ENCODE measurements at places on chromosomes 3 and 15.
A peak's percentile ranks its signal among the peaks of the same experiment; 100 is the strongest.

DNA sequence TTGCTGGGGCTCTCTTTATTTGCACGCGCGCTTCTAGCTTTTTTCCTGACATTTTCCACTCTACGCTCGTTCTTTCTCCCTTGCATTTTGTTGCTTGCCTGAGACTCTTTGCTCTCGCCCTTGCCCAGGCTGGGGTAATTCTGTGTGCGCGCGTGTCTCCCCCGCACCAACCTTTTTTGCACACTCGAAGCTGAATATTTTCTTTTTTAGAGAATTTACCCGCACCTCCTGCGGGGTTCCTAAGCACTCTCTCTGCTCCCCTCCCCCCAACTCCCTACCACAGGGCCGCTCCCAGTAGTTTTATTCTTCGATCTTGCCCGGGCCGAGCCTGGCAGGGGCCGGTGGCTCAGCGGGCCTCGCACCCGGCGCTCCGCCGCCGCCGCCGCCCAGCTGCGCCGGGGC, 732 bp downstream of the FAM43A start:
- DNase-seq = no peak

DNA sequence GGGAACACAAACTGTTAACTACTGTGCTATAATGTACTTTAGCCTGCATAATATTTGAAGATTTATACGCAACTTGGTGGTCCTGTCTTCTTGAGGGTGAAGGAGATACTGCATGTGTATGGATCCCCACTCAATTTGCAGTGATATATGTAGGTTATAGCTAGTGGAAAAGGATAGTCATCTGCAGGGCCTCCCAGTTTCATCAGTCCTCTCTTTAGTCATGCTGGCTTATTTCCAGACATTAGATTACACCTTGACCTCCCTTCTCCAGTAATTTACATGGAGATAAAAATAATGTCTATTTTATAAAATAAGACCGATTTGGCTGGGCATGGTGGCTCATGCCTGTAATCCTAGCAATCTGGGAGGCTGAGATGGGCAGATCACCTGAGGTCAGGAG, 3.7 kb downstream of the NR1D2 start:
- DNase-seq = no peak

DNA sequence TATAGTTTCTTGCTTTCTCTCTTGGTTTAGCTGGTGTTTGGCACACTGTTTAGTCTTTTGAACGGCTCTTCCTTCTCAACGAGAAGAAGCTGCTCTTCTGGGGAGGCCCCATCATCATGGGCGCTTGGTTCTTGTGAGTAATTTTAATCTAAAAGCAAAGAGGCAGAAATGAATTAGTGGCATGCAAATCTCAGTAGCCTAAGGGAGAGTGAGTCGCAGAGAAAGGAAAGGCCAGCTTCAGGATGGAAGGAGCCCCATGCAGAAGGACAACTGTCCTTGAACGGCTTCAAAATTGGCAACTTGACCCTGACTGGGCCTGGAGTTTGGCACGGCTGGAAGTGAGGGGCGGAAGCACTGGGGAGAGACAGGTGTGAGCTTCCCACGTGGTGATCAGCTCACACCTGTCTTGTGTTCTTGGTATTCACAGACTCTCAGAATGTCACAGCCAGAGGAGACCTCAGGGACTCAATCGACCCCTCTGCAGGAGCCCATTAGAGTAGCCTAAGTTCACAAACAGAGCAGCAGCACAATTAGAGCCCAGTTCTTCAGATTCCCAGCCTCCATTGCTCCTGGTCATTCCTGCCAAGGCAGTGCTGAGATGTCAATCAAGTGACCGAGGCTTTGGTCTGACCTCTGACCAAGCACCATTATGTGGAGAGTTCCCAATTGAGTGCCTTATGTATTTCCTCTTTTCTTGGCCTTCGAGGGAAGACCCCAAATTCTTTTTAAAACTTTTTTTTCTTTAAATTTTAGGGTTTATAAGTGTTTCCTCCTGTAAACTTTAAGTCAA, 41.3 kb upstream of the ETV5 start:
- no peak for DNase-seq

- DNase-seq = no peak
Observed at GRCh38 chr3:129327510-129327909, 48.8 kb downstream of the HMCES start.

DNA sequence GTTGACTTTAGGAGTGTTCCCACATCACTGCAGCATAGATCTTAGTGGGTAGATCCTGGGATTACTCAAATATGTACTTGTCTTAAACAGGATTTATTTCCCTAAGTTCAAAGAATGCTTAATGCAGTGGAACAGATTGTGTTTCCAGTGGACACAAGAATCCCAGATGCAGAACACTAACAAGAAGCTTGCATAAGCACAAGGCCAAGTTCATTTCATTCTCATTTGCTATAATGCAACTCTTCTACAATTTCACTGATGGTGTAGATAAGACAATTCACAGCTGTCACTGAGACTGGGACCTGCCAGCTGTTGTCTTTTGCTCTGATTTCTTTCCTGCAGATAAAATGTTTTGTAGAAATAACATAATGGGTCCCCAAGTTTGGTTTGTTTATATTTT, 225.6 kb downstream of the NFKBIZ start:
- peak; percentile 75 for DNase-seq

DNA sequence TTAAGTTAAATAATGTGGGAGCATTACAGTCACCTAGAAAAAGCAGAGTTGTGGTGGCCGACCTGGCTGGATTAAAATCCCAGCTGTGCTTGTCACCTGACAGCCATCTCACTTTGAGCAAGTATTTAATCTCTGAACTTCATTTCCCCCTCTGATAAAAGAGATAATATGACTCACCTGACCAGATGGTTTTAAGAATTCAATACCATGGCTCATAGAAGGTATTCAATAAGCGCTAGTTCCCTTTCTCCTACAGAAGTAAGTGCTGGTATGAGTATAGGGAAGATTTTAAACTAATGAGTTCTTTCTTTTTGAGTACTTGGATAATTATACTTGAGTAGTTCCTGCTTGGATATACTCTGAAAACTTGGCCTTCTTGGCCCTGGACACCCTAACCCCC, 325.5 kb downstream of the IL5RA start:
- DNase-seq = no peak

DNA sequence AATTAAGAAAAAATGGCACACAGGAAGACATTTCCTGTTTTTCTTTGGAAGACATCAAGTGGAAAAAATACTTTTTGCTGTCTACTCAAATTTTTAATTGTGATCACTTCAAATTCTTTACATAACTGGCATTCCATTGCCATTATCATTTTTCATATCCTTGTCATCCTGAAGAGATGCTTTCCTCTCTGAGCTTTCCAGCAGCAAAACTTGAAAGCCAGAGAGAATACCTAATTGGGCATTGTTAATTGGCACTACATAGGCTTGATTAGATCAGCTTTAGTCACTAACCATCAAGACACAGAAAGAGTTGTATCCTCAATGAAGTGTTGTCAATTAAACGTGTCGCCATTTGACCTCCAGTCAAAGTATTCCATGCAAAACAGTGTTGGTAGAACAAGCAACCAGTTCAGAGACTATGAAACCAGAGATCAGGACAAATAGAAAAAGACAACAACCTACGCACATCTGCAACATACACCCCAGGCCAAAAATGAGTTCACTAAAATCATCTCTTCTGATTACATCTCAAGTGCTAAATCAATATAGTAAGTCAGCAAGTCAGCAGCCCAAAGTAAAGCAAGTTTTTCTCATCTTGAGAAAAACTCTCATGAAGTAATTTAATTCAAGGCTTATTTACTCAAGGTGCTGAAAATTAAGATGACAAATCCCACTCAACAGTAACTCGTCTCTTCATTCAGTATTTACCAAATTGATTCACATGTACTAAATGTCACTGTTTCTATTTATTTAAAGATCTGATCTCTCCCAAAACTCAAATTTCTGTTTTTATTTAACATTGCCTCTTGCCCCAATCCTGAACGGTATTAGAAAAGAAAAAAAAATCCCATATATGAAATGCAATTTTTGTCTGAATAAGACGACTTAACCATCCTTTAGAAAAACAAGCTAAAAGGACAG, 123.0 kb downstream of the SUCLG2 start:
- DNase-seq = no peak

All from renal pelvis (tissue), 12 donors.